ENCODE measurements at places on chromosomes 13 and 19. TPM values are rescaled to one million over a fixed set of nuclear protein-coding genes. Genes with fewer than 3 reads are reported as not detected.

GFY gene
- not detected for total RNA-seq

CEACAM18 gene
- total RNA-seq: not detected

ZNF234 gene
- total RNA-seq: 11.6 TPM

MIR17HG gene
- 55.8 TPM for total RNA-seq

SULT2A1 gene
- not detected for total RNA-seq

DNA sequence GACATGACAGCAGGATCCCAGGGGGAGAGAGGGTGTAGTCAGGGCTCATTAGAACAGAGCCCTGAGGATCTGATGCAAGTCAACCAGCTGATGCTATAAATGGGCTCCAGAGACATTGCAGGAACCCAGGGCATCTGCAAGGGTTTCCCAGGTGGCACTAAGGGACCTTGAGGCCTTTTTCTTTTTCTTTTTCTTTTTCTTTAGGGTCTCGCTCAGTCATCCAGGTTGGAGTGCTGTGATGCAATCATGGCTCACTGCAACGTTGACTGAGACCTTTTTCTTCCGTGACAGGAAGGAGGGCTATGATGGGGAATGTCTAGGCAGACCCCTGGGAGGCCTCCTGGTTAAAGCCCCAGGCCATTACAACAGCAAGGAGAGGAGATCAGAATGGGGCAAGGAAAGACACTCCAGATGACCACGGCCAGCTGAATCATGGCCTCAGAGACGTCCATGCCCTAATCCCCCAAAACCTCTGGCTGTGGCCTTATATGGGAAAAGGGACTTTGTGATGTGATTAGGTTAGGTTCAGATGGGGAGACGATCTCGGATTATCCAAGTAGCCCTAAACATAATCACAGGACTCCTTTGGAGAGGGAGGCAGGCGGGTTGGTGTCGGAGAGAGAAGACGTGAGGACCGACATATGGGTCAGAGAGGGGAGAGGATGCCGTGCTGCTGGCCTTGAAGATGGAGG lies 4.5 kb upstream of the FCGRT start:
- H3K36me3 ChIP-seq: no peaks in the 10 kb centered on the region
- H3K4me1 ChIP-seq: peaks cover 6% of the 10 kb centered on the region
- no peak overlapping the region for H3K4me3 ChIP-seq
- H3K27ac ChIP-seq: no peak overlapping the region

- peaks cover 12% of the 10 kb centered on the region for H3K27me3 ChIP-seq
- no peak for DNase-seq
- H3K27ac ChIP-seq: no peak overlapping the region
- H3K4me3 ChIP-seq: no peak overlapping the region
Observed at GRCh38 chr19:13459351-13459750, 46.9 kb downstream of the CACNA1A start.

GRCh38 chr13:20475927-20476691 lies 49.5 kb downstream of the CRYL1 start:
- H3K4me3 ChIP-seq: no peak overlapping the region
- no peak for DNase-seq
- H3K27ac ChIP-seq: no peak overlapping the region
- no peaks in the 10 kb centered on the region for H3K36me3 ChIP-seq
- no peaks in the 10 kb centered on the region for H3K4me1 ChIP-seq
- H3K27me3 ChIP-seq: peaks cover 6% of the 10 kb centered on the region

DNA sequence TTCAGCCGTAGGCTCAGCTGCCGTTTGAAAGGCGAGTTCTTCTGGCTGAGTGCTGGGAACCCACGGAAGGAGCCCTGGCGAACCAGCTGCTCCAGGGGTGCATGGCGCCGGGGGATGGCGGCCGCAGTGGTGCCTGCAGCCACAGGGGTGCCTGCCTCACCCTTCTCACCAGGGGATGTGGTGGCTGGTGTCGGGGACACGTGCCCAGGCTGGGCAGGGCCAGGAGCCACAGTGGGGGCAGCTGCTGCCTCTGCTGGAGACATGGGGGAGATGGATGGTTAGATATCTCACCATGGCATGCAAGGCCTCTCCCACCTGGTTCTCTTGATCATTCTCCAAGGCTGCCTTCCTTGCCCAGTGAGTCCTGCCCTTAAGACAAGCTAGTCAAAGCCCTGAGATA lies 17.1 kb downstream of the NUMBL start:
- no peaks in the 10 kb centered on the region for H3K4me1 ChIP-seq
- H3K4me3 ChIP-seq: no peak overlapping the region
- H3K27ac ChIP-seq: no peak overlapping the region
- H3K36me3 ChIP-seq: peaks cover 90% of the 10 kb centered on the region
- DNase-seq: no peak
- no peaks in the 10 kb centered on the region for H3K27me3 ChIP-seq

DNA sequence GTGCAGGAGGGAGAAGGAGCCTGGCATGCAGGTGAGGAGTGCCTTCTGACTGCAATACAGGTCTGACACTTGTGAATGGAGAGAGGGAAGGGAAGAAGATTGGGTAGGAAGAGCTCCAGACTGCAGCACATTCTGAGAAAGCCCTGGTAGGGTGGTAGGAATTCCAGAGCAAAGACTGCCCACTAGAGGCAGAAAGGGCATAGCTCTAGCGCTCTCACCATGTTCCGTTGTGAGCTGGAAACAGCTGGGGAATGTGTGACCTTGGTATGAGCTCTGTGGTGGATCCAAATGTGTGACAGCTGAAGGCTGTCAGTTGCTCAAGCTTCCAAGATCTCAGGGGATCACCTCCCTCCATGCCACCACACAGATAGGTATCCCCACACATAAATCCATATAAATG lies 2.9 kb upstream of the MTUS2 start:
- no peaks in the 10 kb centered on the region for H3K36me3 ChIP-seq
- peaks cover 5% of the 10 kb centered on the region for H3K27me3 ChIP-seq
- H3K4me1 ChIP-seq: no peaks in the 10 kb centered on the region
- no peak overlapping the region for H3K4me3 ChIP-seq

- H3K36me3 ChIP-seq: peaks cover 23% of the 10 kb centered on the region
- H3K27me3 ChIP-seq: no peaks in the 10 kb centered on the region
- no peaks in the 10 kb centered on the region for H3K4me1 ChIP-seq
- H3K27ac ChIP-seq: no peak within 1 kb of the TSS
- no peak within 1 kb of the TSS for H3K4me3 ChIP-seq
- DNase-seq: no peak
Observed at GRCh38 chr13:113452942-113453901, at the start of gene ADPRHL1. TSS of gene ADPRHL1 (minus strand) at chr13:113453488. CDS start at chr13:113453437, 51 bp downstream.

GRCh38 chr13:55298201-55298600 lies 1842.5 kb upstream of the PRR20A start:
- no peak overlapping the region for H3K4me3 ChIP-seq
- no peak for DNase-seq
- no peak overlapping the region for H3K27ac ChIP-seq
- H3K4me1 ChIP-seq: no peaks in the 10 kb centered on the region

DNA sequence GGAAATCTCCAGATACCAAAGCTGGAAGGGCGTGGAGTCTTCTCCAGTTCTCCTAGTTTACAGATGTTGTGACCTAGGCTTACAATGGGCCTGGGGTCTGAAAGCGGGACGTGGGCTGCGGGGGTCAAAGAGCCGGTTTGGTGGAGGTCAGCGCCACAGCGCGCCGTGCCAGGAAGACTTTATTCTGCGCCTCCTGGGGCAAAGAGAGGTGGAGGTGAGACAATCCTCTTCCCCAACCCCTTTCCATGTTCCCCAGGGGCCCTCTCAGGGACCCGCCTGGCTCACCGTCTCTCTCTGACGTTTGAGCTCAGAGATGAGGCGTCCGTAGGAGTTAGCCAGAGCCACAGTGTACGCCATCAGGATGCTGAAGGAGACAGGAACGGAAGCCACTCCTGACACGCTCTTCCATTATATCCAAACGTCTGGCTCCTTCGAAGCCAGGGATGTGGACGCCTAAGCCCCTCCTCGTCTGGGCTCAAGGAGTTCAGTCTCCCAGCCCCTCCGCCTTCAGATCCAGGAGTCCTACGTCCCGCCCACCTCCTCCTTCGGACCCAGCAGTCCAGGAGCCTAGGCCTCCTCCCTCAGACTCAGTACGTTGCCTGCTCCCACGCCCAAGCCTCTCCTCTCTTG lies 776 bp upstream of the LENG1 start:
- H3K27me3 ChIP-seq: no peaks in the 10 kb centered on the region
- H3K4me1 ChIP-seq: peaks cover 8% of the 10 kb centered on the region
- H3K27ac ChIP-seq: peak overlapping the region; percentile 35
- peaks cover 18% of the 10 kb centered on the region for H3K36me3 ChIP-seq

- H3K4me3 ChIP-seq: peak overlapping the region; percentile 65
- H3K27ac ChIP-seq: peak overlapping the region; percentile 69
- no peaks in the 10 kb centered on the region for H3K27me3 ChIP-seq
- H3K4me1 ChIP-seq: peaks cover 49% of the 10 kb centered on the region
- no peaks in the 10 kb centered on the region for H3K36me3 ChIP-seq
- peak; percentile 70 for DNase-seq
Observed at GRCh38 chr19:42281146-42281826, 12.2 kb downstream of the CIC start.

- H3K27ac ChIP-seq: no peak overlapping the region
- DNase-seq: no peak
- peaks cover 8% of the 10 kb centered on the region for H3K4me1 ChIP-seq
- no peaks in the 10 kb centered on the region for H3K27me3 ChIP-seq
Observed at GRCh38 chr19:30871979-30872378, 477.3 kb downstream of the TSHZ3 start.

- no peaks in the 10 kb centered on the region for H3K27me3 ChIP-seq
- no peak for DNase-seq
Observed at GRCh38 chr13:80157261-80157932, 183.5 kb downstream of the SPRY2 start.

GRCh38 chr13:30382836-30383525 lies 39.3 kb upstream of the UBE2L5 start:
- H3K4me3 ChIP-seq: no peak overlapping the region
- H3K27ac ChIP-seq: no peak overlapping the region
- H3K27me3 ChIP-seq: no peaks in the 10 kb centered on the region
- H3K4me1 ChIP-seq: peaks cover 9% of the 10 kb centered on the region
- peak; percentile 63 for DNase-seq

DNA sequence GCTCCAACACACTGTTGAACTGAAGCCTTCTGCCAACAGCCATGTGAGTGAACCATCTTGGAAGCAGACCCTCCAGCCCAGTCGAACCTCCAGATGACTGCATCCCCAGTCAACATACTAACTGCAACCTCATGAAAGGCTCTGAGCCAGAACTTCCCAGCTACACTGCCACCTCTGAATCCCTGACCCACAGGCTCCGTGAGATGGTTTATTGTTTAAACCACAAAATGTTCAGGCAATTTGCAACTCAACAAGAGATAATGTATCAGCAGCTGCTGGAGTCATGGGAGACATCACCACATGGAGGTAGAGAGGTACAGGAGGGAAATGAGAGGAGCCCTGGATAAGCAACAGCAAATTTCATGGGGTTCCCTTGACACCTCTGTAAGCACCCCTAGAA lies 266.4 kb upstream of the NBEA start:
- DNase-seq: peak; percentile 47
- no peak overlapping the region for H3K4me3 ChIP-seq
- H3K4me1 ChIP-seq: peaks cover 4% of the 10 kb centered on the region
- no peaks in the 10 kb centered on the region for H3K27me3 ChIP-seq
- no peak overlapping the region for H3K27ac ChIP-seq

DNA sequence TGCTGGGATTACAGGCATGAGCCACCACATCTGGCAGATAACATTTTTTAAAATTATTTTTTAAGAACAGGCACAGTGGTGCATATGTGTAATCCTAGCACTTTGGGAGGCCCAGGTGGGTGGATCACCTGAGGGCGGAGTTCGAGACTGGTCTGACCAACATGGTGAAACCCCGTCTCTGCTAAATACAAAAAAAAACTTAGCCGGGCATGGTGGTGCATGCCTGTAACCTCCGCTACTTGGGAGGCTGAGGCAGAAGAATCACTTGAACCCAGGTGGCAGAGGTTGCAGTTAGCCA lies 631 bp upstream of the PALM3 start:
- no peak overlapping the region for H3K4me3 ChIP-seq
- peaks cover 17% of the 10 kb centered on the region for H3K27me3 ChIP-seq
- H3K4me1 ChIP-seq: no peaks in the 10 kb centered on the region
- no peak overlapping the region for H3K27ac ChIP-seq
- no peaks in the 10 kb centered on the region for H3K36me3 ChIP-seq

- no peaks in the 10 kb centered on the region for H3K36me3 ChIP-seq
- H3K4me1 ChIP-seq: peaks cover 5% of the 10 kb centered on the region
- no peaks in the 10 kb centered on the region for H3K27me3 ChIP-seq
- no peak overlapping the region for H3K4me3 ChIP-seq
- no peak for DNase-seq
Observed at GRCh38 chr13:109998684-109999533, 212.5 kb upstream of the IRS2 start.

DNA sequence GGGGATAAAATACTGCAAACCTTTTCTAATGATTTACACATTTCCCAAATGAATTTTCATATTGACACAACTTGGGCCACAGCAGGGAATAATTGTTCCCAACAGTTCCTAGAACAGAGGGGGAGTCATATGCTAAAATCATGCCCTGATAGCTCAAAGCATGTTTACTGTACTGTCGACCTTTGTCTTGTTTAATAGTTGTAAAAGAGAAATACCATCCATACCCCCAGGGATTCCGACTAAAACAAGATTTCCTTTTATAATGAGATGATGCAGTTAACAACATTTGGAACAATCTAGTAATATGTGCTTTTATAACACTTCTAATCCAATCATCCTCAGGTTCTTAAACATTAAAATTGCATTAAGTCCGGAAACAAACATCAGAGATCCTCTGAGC lies 759.7 kb downstream of the OLFM4 start:
- H3K4me3 ChIP-seq: no peak overlapping the region
- no peaks in the 10 kb centered on the region for H3K27me3 ChIP-seq
- no peaks in the 10 kb centered on the region for H3K36me3 ChIP-seq
- H3K27ac ChIP-seq: no peak overlapping the region

DNA sequence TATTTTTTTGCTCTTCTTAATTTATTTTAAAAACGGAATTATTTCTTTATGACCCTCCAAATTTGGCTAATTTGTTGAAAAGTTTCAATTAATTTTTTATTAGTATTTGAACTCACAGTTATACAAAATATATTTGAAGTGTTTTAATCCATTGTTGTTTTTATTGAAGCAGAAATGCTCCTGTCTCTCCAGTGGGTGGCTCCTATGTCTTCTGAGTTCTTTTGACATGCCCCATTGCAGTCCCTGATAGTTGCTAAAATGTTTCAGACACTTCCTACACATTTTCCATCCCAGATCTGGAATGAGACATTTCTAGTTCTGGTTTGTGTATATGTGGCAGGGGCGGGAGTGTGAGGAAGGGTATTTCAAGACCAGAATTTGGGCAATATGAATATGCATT lies 579.4 kb upstream of the PRR20A start:
- H3K4me3 ChIP-seq: no peak overlapping the region
- H3K27me3 ChIP-seq: no peaks in the 10 kb centered on the region
- peaks cover 11% of the 10 kb centered on the region for H3K4me1 ChIP-seq
- H3K36me3 ChIP-seq: no peaks in the 10 kb centered on the region

- H3K27me3 ChIP-seq: no peaks in the 10 kb centered on the region
- H3K36me3 ChIP-seq: no peaks in the 10 kb centered on the region
- H3K4me3 ChIP-seq: no peak overlapping the region
- H3K4me1 ChIP-seq: no peaks in the 10 kb centered on the region
Observed at GRCh38 chr19:56253737-56254136, 18.8 kb upstream of the EDDM13 start.

DNA sequence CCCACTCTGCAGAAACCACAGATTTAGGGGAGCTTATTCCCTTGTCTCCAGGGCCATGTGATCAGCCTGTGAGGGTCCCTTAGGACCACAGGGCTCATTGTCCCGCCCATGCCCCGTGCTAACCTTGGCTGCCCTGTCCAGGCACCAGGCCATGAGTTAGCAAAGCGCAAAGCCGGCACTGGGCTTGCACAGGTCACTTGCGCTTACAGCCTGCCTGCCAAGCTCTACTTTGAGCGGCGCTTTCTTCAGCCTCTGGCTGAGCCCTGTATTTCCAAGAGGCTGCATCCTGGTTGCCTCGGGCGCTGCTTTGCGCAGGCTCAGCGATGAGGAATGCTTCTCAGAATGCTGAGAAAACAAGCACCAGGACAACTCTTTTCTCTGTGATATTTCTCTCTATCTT lies 188.0 kb downstream of the TDRD3 start:
- no peaks in the 10 kb centered on the region for H3K27me3 ChIP-seq
- H3K27ac ChIP-seq: no peak overlapping the region
- no peaks in the 10 kb centered on the region for H3K36me3 ChIP-seq
- no peak for DNase-seq
